Lung (tissue), 17 donors: ENCODE measurements at places on chromosomes 16 and 17. TPM values are rescaled to one million over a fixed set of nuclear protein-coding genes. Genes with fewer than 3 reads are reported as not detected.
A peak's percentile ranks its signal among the peaks of the same experiment; 100 is the strongest.

DNA sequence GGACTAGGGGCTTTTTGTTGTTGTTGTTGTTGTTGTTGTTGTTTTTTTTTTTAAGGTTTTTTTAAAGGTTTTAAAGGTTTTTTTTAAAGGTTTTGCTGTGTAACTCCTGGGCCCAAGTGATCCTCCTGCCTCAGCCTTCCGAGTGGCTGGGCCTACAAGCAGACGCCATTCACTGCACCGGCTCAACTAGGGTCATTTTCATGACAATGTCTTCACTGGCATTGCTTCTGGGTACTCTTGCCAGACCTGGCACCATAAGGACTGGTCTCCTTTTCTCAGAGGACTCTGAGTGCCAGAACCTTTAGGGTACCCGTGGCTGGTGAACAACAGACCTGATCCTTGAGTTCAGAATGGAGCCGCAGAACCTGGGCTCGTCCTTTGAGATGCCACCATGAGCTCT lies 20.4 kb downstream of the POLR3E start:
- H3K27ac ChIP-seq = no peak overlapping the region
- H3K36me3 ChIP-seq = peaks cover 23% of the 10 kb centered on the region
- DNase-seq = no peak
- no peak overlapping the region for H3K4me3 ChIP-seq
- H3K27me3 ChIP-seq = no peaks in the 10 kb centered on the region

GRCh38 chr17:65558311-65558682 lies 3.2 kb downstream of the AXIN2 start:
- H3K36me3 ChIP-seq = no peaks in the 10 kb centered on the region
- no peak for DNase-seq
- peak overlapping the region; percentile 85 for H3K4me3 ChIP-seq
- H3K4me1 ChIP-seq = peaks cover 8% of the 10 kb centered on the region
- H3K27me3 ChIP-seq = no peaks in the 10 kb centered on the region

GRCh38 chr17:21286909-21287702 lies 2.6 kb downstream of the MAP2K3 start:
- no peak overlapping the region for H3K4me3 ChIP-seq
- H3K27ac ChIP-seq = peak overlapping the region; percentile 97
- no peak for DNase-seq
- no peaks in the 10 kb centered on the region for H3K36me3 ChIP-seq

GRCh38 chr17:31688701-31689100 lies 170.3 kb downstream of the COPRS start:
- H3K36me3 ChIP-seq = no peaks in the 10 kb centered on the region
- no peak overlapping the region for H3K4me3 ChIP-seq
- no peak for DNase-seq
- no peaks in the 10 kb centered on the region for H3K4me1 ChIP-seq
- peaks cover 2% of the 10 kb centered on the region for H3K27me3 ChIP-seq

- H3K27me3 ChIP-seq = no peaks in the 10 kb centered on the region
- no peaks in the 10 kb centered on the region for H3K4me1 ChIP-seq
Measured at GRCh38 chr17:42333053-42333452, 44.8 kb downstream of the STAT5A start.

GRCh38 chr17:10394201-10394887 lies 21.5 kb upstream of the MYH13 start:
- no peaks in the 10 kb centered on the region for H3K36me3 ChIP-seq
- no peaks in the 10 kb centered on the region for H3K27me3 ChIP-seq
- no peak for DNase-seq
- no peak overlapping the region for H3K4me3 ChIP-seq
- H3K27ac ChIP-seq = no peak overlapping the region

GRCh38 chr16:11342021-11342855 lies 3.0 kb upstream of the RMI2 start:
- no peak for DNase-seq
- H3K27me3 ChIP-seq = no peaks in the 10 kb centered on the region
- H3K27ac ChIP-seq = no peak overlapping the region
- H3K4me3 ChIP-seq = no peak overlapping the region

DNA sequence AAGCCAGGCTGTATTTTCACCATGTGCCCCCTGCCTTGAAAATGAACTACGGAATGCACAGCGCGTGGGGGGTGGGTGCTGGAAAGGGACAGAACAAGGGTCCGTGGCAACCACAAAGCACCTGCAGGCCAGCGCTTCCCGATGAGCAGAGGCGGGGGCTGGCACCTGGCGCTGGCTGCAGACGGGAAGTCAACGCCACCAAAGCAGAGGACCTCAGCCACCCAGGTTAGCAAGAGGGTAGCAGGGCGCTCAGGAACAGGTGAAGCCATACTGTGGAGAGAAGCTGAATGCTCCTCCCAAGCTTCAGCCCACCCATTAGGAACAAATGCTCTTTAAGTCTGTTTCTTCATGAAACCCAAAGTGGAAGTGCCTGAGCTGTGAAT lies 64.7 kb downstream of the KLHDC4 start:
- H3K36me3 ChIP-seq = no peaks in the 10 kb centered on the region
- no peak overlapping the region for H3K4me3 ChIP-seq

GRCh38 chr17:64154313-64154695 lies 24.4 kb upstream of the ERN1 start:
- H3K27ac ChIP-seq = no peak overlapping the region
- peaks cover 9% of the 10 kb centered on the region for H3K36me3 ChIP-seq
- peak; percentile 86 for DNase-seq
- no peaks in the 10 kb centered on the region for H3K27me3 ChIP-seq
- H3K4me1 ChIP-seq = peaks cover 41% of the 10 kb centered on the region
- H3K4me3 ChIP-seq = no peak overlapping the region

GRCh38 chr16:25257956-25258860 lies 563 bp upstream of the ZKSCAN2 start:
- H3K4me1 ChIP-seq = peaks cover 3% of the 10 kb centered on the region
- DNase-seq = peak; percentile 92
- H3K27ac ChIP-seq = peak overlapping the region; percentile 100
- peak overlapping the region; percentile 67 for H3K4me3 ChIP-seq
- peaks cover 9% of the 10 kb centered on the region for H3K36me3 ChIP-seq

DNA sequence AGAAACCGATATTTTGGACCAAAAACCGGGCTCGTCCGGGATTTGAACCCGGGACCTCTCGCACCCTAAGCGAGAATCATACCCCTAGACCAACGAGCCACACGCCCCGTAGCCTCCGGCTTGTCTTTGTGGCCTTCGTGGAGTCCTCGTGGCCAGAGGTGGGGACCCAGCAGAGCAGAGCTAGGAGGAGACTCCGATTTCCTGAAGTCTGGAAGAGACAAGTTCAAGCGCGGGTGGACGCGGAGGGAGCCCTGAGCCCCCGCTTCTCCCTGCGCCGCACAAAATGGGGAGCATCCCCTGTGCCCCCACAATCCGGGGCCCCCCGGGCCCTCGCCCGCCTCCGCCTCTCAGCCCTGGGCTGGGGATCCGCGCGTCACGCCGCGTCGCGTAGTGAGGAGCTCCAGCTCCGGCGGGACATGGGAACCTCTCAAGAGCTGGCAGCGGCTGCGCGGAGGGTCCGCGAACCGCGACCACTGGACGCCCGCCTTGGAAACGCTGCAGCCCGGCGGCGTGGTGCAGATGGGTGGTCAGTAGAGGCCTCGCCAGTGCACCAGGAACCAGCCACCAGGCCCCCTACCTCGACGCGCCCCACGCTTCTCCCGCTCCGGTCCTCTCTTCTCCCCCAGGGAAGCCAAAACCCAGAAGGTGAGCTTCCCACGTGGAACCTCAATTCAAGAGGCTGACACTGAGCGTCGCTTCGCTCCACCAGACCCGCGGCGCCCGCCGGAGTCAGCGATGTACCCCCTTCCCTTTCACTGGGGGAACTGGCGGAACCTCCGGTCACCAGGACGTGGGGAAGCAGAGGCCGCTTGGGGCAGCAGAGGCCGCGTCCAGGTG lies 5.2 kb upstream of the OR1F1 start:
- no peak overlapping the region for H3K27ac ChIP-seq
- H3K36me3 ChIP-seq = no peaks in the 10 kb centered on the region
- DNase-seq = no peak
- no peaks in the 10 kb centered on the region for H3K27me3 ChIP-seq
- no peaks in the 10 kb centered on the region for H3K4me1 ChIP-seq
- peak overlapping the region; percentile 7 for H3K4me3 ChIP-seq

DNA sequence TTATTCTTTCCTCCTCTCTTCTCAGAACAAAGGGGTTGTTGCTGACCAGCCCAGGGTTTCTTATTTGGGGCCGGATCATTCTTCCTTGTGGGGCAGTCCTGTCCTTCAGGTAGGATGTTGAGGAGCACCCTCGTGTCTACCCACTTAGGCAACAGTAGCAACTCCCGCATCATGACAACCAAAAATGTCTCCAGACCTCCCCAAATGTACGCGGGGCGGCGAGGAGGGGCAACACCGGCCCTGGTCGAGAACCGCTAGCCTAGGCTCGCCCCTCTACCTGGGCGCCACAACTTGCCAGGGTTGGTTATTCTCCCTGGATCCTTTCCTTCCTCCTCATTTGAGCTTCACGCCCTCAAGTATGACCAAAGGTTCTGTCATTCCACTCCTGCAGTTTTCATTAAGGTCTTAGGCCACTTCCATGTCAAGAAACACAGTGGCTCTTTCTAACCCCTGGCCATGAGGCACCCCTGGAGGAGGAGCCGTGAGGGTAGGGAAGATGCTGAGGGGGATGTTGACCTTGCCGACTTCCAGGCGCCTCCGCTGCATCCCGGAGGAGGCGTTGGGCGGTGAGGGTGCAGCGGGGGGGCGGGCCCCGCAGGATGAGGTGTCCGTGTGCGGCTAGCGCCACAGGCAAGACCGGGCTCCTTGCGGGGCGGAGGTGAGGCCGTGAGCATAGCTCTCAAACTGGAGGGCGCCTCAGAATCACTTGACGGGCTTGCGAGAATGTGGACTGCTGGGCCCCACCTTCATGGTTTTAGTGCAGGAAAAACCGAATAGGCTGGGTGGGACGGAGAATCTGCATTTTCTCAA lies 712 bp upstream of the SPECC1 start:
- peak overlapping the region; percentile 22 for H3K27ac ChIP-seq
- H3K36me3 ChIP-seq = no peaks in the 10 kb centered on the region
- peak overlapping the region; percentile 43 for H3K4me3 ChIP-seq
- no peaks in the 10 kb centered on the region for H3K4me1 ChIP-seq

- H3K4me1 ChIP-seq = no peaks in the 10 kb centered on the region
- no peaks in the 10 kb centered on the region for H3K36me3 ChIP-seq
- H3K27ac ChIP-seq = no peak overlapping the region
- DNase-seq = no peak
- H3K27me3 ChIP-seq = no peaks in the 10 kb centered on the region
Measured at GRCh38 chr17:1792495-1793446, 30.9 kb downstream of the SERPINF1 start.

GRCh38 chr17:8393470-8394231 lies 4.0 kb downstream of the RNF222 start:
- H3K27ac ChIP-seq = peak overlapping the region; percentile 20
- H3K27me3 ChIP-seq = no peaks in the 10 kb centered on the region
- no peak for DNase-seq
- H3K4me1 ChIP-seq = peaks cover 3% of the 10 kb centered on the region

DNA sequence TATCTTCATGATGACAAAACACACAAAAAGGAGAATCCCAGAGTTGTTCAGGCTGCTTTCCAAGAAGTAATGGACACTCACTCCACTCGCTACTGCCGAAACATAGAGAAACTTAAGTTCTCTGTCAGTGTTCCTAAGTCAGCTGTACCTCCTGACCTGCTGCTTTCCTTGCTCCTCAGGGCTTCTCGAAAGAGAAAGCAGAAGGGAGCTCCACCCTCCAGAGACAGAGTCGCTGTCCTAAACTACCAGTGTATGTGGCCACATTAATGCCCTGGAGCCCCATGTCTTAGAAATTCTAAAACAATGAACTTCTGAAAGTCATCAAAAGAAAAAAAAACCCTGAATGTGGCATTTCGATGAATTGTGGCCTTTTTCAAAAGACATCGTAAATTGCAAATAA lies 390.8 kb upstream of the MON1B start:
- H3K4me3 ChIP-seq = no peak overlapping the region
- DNase-seq = no peak
- H3K27me3 ChIP-seq = no peaks in the 10 kb centered on the region
- no peak overlapping the region for H3K27ac ChIP-seq

DNA sequence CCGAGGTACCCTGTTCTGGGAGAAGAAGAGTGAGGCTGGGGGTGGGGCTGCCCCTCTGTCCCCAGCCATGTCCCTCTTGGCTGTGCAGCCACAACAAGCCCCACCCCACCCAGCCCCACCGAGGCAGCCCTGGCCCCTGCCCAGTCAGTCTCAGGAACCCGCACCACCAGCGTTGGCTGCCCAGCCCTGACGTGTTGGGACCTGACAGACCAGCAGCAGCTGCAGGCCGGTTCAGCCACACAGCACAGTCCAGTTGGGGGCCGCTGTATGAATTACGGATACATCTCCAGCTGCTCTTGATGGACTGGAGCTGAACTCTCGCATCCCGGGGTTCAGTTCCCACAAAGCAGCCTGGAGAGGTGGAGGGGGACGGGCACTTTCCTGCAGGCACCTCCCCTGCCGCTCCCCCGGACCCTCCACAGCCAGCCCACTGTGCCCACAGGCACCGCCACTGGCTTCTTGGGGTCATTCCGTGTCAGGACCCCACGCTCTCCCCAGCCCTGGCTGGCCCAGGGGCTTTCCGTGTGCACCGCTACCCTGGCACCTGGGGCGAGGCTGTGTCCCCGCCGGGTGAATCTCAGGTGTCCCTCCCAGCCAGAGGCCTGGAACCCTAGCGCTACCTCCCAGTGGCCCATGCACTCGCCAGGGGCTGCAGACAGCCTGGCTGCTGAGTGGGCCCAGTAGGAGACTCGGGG lies 7.1 kb downstream of the CDH15 start:
- H3K27me3 ChIP-seq = no peaks in the 10 kb centered on the region
- no peak for DNase-seq
- no peaks in the 10 kb centered on the region for H3K36me3 ChIP-seq
- no peak overlapping the region for H3K4me3 ChIP-seq

DNA sequence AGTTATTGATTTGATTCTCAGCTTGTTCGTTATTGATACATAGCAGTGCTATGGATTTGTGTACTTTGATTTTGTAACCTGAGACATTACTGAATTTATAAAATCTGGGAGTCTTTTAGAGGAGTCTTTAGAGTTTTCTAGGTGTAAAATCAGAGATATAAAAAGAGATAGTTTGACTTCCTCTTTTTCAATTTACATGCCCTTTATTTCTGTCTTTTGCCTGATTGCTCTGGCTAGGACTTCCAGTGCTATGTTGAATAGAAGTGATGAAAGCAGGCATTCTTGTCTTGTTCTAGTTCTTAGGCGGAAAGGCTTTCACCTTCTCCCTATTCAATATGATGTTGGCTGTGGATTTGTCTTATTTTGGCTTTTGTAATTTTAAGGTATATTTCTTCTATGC lies 106.2 kb downstream of the PHKB start:
- H3K4me3 ChIP-seq = no peak overlapping the region
- no peaks in the 10 kb centered on the region for H3K4me1 ChIP-seq
- H3K27ac ChIP-seq = no peak overlapping the region
- no peak for DNase-seq
- peaks cover 2% of the 10 kb centered on the region for H3K36me3 ChIP-seq
- no peaks in the 10 kb centered on the region for H3K27me3 ChIP-seq

- peak; percentile 79 for DNase-seq
- H3K4me1 ChIP-seq = peaks cover 21% of the 10 kb centered on the region
- H3K27me3 ChIP-seq = no peaks in the 10 kb centered on the region
Measured at GRCh38 chr17:1047177-1047878, 50.4 kb downstream of the TIMM22 start.

Gene C16orf89
- total RNA-seq = 93.1 TPM

Gene C16orf92
- not detected for total RNA-seq

Gene ABCA10
- total RNA-seq = 26.6 TPM

Gene TBC1D3L
- 5.1 TPM for total RNA-seq

Gene NEUROD2
- total RNA-seq = not detected

Gene HOXB8
- total RNA-seq = 0.31 TPM

Gene HBZ
- total RNA-seq = 9.2 TPM

Gene KRTAP9-2
- total RNA-seq = not detected

Gene ESRP2
- total RNA-seq = 43.8 TPM

Gene CNTD1
- total RNA-seq = 1.6 TPM
